ENCODE measurements at places on chromosomes 1 and 21.

GRCh38 chr1:117244971-117245370 lies 34.2 kb upstream of the VTCN1 start:
- DNase-seq, result no peak

GRCh38 chr1:156356262-156356874 lies 12.6 kb upstream of the RHBG start:
- no peak for DNase-seq

DNA sequence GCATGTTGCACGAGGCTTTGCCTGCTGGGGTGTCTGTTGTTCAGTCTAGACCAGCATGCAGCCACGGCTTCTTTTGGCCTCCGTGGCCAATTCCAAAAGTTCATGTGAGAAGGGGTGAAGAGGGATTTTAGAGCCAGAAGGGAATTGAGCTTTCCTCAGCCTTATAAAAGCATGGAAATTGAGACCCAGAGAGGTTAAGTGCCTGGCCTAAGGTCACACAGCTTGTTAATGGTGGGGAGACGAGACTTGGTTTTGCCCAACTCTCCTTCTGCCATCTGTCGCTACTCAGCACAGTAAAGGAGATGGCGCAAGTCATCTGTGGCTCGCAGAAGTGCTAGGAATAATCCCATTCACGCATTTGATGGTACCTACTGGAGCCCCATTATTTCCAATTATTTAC lies 25.7 kb downstream of the ZBTB18 start:
- DNase-seq, result no peak

DNA sequence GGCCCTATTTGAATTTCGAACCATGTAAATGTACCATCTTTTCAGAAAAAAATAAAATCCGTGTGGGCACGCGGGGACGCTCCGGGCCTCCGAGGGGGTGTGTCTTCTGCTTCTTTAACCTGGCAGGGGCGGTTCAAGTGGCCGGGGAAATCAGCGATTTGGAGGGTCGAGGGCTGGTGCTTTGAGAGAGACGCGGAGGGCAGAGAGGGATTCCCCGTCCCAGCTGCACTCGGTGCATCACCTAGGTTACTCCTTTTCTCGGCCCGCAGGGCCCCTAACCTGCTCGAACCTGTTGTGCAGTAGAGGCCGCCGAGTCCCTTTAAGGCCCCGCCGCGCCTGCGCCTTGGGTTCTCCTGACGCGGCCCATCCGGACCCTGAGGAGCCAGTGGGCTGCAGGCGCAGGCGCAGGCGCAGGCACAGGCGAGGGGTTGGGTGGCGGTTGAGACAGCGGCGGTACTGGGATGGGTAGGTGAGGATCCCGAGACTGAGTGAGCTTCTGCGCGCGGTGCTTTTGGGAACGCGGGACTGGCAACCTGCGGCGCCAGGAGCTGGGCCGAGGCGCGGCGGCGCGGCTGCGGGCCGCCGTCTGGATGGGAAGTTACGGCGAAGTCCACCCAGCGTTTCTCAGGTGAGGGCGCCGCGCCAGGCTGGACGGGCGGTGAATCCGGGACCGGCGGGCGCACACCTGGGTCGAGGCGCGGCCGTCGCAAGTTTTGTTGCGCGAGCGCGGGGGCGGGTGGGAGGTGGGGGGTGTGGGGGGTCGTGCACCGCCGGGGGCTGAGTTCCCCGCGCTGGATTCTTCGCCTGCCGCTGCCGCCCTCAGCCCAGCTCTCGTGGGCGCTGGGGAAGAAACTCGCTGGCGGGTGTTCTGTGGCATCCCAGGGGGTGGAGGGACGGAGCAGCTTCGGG lies at the start of gene NBPF3:
Gene NBPF3, plus strand, starts transcription at position 417 of the 909 bp plus-strand sequence. CDS start 4,950 bp downstream, outside the sequence.
- peak; percentile 61 for DNase-seq

DNA sequence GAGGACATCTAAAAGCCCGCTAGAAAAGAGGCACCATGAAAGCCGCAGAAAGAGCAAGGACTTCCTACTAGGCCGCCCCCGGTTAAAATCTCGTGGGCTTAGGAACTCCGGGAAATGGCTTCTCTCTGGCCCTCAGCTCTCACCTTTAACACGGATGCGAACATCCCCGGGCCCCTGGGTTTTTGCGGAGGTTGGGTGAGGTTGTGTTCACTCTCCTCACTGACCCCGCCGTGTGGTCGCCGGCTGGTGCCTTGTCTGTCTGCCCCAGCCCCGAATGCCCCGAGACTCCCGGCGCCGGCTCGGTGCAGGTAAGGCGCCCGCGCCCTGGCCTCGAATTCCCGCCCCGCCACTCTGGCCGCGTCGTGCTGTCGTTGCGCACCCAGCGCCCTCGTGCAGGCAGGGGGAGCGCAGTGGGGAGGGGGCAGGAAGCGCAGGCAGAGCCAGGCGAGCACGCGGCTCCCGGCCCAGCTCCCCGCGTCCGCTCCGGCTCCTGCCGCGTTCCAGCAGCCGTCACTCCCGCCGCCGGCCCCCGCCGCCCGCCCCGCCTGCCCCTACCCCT lies at the start of gene SHISAL2A:
Gene SHISAL2A, plus strand, starts transcription at position 437 of the 559 bp plus-strand sequence. CDS start 326 bp downstream, outside the sequence.
- no peak for DNase-seq

GRCh38 chr1:231757101-231757404 lies 130.5 kb downstream of the DISC1 start:
- DNase-seq, result no peak

DNA sequence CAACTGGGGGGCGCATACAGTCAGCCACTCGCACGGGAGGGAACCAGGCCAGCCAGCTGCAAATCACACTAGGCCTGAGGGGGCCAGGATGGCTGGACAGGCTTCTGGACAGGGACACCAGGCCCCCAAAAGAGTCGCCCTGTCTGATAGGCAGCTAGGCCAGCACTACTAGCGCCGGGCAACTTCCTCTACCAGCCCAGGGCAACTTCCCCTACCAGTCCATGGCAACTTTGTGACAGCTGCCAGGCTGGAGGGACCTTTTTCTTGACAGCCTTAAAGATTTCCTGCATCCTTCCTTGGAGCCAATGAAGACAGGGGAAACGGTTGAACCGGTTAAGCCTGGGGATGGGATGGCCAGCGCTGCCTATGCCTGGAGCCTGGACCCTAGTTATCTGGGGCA lies 5.1 kb downstream of the IFFO2 start:
- DNase-seq, result no peak

GRCh38 chr21:25845729-25846256 lies 111.0 kb downstream of the GABPA start:
- DNase-seq, result no peak

DNA sequence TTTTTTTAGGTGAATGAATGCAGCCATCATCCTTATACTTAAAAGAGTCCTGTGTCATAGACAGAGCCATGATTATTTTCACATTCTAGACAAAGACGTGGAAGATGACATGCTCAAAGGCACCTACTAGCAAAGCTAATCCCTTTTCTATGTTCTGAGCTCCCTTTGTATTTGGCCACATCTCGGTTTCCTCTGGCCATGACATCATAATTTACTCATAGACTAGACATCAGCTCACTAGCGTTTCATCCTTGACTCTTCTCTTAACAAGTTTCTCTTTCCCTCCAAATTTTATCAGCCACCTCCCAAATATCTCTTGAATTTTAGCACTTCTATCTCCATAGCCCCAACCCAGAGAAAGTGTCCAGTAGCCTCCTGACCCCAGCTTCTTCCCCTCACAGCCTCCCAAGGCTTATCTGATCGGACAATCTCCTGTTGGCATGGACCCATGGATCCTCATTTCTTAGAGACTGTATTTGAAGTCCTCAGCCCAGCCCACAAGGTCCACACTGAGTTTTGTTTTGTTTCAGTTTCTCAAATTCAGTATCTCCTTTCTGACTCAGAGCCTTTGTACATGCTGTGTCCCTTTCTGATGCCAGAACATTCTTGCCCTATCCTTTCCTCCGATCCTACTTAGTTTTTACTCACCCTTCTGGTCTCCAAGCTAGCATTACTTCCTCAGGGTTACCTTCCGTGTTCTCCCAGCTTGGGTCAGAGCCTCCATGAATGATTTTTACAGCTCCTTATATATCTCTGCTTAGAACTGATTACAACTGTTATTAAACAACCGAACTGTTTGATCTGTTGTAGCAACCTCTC lies 33.0 kb upstream of the EPS8L3 start:
- no peak for DNase-seq

DNA sequence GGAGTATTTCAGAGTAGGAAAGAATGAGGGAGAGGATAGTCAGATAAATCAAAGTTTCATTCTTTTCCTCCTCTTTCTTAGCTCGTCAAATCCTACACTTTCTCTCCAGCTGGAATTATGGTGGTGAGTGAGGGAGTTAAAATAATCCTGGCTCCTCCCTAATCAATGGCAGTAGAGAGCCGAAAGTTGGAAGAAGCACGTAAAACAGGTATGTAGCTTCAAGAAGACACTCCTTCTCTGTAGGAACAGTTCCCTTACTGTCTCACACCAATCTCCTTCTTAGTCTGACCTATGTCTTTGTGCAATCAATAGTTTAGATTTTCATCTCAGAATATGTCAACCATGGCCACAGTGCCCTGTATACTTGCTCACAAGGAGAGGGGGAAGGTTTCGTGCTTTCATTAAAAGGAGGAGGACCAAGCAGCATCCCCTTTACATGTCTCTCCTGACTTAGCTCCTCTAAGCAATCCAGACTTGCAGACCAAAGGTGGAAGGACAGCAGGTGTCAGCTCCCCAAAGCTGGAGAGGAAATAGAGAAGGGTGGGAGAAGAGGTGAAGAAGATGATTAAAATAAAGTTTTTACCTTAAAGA lies 878 bp downstream of the MINDY1 start:
- no peak for DNase-seq

- no peak for DNase-seq
Measured at GRCh38 chr1:174742805-174743653, 256.7 kb upstream of the CACYBP start.

- no peak for DNase-seq
Measured at GRCh38 chr1:53362270-53362669, 34.4 kb upstream of the LRP8 start.

DNA sequence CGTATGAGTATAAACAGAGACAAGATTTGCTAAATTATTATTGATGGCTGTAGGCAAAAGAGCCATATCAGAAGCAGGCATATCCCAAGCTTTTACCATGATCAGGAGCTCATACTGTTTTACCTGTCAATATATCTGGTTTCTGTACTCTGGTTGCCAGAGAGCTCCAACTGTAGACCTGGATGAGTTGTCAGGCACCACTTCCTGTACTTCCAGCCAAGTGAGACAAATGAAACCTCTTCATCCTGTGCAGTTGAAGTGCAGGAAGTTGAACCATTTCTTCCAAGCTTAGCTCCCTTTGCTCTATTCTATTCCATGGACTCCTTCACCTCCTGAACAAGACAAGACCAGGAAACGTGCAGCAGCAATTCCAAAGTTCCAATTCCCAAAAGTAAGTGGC lies 115.6 kb downstream of the ZNF281 start:
- no peak for DNase-seq

GRCh38 chr1:95168761-95169351 lies 51.7 kb downstream of the TLCD4 start:
- DNase-seq, result no peak

DNA sequence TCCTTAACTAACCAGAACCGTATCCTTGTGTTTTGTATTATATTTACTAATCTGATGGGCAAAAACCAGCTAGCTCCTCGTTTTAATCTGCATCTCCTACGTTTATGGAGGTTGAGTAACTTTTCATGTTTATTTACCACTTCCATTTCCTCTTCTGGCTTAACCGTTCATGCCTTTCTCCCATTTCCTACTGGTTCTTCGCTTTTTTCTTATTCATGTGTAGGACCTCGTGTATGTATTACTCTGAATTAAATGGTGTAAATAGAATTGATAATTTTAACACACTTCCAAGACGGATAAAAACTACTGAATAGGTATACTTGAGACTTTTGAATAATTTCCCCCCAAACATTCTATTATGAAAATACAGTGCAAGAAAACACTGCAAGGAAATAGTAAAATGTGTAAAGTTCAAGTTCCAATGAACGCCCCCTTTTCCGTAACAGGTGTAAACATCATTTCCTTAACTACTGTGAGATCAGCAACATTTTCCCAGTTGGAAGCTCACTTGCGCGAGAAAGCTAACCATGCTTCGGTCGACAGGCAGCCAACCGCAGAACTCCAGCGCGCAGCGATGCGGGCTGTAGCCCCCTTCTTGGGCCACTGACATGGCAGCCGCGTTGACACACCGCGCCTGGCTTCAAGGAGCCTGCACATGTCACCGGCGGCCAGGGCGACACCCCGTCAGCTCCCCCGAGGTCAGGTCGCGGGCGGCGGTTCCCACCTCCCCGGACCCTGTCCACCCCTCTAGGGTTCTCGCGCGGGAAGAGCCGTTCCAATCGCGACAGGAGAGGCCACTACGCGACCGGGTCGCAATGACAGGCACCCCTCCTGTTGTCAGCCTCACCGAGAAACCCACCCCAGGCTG lies 816 bp downstream of the EDEM3 start:
- no peak for DNase-seq

DNA sequence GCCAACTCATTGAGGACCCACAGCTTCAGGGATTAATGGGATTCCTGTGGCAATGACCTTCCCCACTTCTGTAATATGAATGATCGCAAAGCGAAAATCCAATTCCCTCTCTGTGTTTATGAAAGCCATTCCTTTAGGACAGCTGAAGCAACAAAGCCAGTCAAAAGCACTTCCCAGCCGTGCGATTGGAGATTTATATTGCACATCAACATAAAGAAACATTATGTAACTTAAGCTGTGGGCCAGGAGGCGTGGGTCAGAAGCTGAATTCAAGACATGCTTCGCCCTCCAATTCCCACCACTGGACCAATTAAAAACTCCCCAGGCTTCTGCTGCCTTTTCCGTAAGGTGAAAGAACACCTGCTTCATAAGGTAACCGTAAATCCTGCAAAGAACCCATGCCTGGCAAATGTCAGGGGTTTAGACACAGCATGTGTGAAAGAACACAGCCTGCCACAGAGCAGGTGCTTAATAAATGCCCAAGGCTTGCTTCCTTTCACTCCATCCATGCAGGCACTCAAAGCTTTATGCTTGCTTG lies 138.9 kb upstream of the SOD1 start:
- DNase-seq, result no peak

- DNase-seq, result no peak
Measured at GRCh38 chr1:180954005-180954800, 41.5 kb downstream of the KIAA1614 start.

DNA sequence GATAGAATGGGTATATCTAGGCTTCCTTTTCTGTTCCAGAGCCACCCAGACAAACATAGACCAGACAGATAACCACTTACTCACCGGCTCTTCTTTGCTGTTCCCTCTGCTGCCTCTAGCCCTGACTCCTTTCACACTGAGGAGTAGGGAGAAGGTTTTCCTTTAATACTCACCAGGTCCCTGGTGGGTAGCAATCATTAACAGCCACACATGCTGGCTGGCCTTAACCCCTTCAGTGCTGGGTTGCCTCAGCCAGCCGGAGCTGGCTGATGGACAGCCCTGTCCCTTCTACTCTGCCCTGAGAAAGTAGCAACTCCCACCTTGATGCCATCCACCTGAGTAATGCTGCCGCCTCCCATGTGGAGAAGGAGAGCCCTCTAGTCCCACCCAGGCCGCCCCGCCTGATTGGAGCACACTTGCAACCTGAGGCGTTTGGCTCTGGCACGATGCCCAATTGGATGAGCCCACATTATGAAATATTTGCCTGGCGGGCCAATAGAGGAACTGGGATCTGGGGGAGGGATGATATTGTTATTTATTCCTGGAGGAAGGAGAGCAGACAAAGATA lies 71.6 kb downstream of the PLEKHA6 start:
- peak; percentile 63 for DNase-seq

Data from kidney epithelial cell (primary cell).